ENCODE measurements at places on chromosomes 5 and 9.

DNA sequence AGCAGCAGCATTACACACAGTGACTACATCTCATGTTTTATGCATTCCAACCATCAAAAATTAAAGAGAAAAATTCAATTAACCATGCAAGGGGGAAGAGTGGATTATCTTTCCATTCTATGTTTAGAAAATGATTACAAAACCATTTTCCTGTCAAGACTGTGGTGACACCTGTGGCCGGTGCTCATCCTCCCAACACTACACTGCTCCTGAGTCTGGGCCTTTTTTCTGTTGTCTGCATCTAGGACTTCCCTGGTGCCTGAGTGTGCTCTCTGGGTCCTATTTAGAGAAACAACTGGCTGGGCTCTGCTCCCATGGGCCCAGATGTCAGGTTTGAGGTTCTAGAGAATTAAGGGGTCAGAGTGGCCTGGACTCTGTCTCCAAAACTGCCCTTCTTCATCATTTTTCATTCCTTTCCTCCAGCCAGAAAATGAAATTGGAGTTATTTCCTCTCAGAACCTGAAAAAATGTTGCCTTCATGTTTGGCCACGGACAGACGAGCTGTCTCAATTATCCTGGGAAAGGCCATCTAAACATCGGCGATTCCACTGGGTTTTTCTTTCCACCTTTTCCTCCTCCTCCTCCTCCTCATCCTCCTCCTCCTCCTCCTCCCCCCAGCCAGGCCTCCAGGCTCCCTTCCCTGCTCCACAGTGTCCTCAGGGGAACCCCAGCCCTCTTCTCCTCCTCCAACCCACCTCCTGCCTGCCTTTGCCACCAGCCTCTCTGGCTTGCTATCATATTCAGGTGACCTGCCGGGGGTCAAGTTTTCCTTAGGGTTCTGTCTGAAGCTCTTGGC, 11.4 kb upstream of the ARSI start:
- H3K4me1 ChIP-seq = peaks cover 9% of the 10 kb centered on the region
- no peaks in the 10 kb centered on the region for H3K36me3 ChIP-seq
- no peak overlapping the region for H3K4me3 ChIP-seq
- no peak overlapping the region for H3K27ac ChIP-seq
- H3K27me3 ChIP-seq = no peaks in the 10 kb centered on the region
- DNase-seq = no peak

DNA sequence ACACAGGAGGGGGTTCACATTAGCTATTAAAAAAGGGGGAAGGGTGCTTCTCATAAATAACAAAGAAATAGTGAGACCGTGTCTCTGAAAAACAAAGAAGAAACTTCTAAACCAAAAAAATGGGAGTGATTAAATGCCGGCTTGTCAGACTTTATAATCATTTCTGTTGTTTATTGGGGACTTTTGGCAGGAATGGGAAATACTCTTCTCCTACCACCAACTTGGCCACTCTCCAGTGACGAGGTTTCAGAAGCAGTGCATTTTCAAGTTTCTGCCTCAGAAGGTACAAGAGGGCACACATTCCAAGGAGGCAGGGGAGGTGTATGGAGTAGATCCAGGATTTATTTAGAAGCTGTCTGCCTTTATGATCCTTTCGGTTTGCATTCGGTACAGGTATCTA, 46.2 kb downstream of the LIX1 start:
- H3K4me3 ChIP-seq = no peak overlapping the region
- no peak for DNase-seq
- no peaks in the 10 kb centered on the region for H3K4me1 ChIP-seq
- H3K27ac ChIP-seq = no peak overlapping the region

DNA sequence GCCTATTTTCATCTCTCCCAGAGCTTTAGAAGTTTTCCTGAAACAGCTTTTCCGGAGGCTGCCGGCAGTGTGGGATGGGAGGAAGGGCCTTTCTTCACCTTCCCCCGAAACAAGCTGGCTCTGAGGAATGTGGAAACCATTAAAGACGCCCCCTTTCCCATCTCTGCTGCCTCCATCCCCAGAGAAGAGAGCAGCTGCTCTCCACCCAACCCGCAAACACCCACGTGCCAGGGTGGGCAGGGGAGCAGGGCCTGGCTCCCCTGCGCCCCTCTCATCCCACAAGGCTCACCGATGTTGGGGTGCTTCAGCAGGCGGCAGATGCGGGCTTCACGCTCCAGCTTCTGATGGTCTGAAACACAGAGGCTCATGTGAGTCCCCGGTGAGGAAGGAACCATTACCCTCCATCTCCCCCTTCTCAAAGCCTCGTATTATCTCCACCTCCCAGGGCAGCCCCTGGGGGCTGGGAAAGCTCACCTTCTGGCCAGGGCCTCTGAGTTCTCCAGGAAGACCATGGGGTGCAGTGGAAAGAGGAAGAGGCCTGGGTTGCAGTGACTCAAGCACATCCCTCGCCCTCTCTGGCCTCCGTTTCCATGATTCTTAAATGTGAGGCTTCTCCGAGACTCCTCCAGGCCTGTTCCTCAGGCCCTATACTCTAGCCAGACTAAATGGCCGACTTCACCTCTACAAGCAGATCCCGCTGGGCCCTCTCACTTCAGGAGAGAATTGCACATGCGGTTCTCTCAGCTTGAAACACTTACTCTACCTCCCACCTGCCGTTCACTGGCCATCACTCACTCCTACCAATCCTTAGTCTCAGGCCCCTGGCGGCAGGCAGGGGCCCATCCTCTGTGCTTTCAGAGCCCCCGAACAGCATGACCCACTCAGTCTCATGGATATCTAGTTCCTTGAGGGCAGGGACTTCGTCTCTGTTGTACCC, 24.6 kb downstream of the CAMK2A start:
- H3K36me3 ChIP-seq = no peaks in the 10 kb centered on the region
- no peak overlapping the region for H3K27ac ChIP-seq
- H3K27me3 ChIP-seq = no peaks in the 10 kb centered on the region
- H3K4me1 ChIP-seq = peaks cover 19% of the 10 kb centered on the region

GRCh38 chr9:134858051-134858841, 22.4 kb upstream of the FCN2 start:
- H3K27ac ChIP-seq = no peak overlapping the region
- no peaks in the 10 kb centered on the region for H3K36me3 ChIP-seq
- no peaks in the 10 kb centered on the region for H3K4me1 ChIP-seq
- no peak for DNase-seq

DNA sequence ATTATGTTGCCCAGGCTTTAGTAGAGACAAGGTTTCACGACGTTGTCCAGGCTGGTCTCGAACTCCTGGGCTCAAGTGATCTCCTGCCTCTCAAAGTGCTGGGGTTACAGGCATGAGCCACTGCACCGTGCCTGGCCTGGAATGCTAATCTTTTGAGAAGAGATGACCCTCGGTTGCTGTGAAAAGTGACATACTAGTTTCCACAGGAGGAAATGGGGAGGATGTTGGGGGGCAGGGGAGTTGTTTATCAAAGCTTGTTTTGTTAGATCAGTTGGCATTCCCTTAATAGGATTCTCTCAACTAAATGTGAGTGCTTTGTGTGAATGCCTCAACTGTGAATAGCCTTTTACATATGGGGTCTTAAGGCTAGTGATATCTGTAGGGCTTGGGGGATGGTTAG, 16.4 kb upstream of the MATR3 start:
- no peak for DNase-seq
- H3K4me3 ChIP-seq = no peak overlapping the region
- H3K27me3 ChIP-seq = no peaks in the 10 kb centered on the region
- H3K27ac ChIP-seq = no peak overlapping the region
- peaks cover 8% of the 10 kb centered on the region for H3K4me1 ChIP-seq
- no peaks in the 10 kb centered on the region for H3K36me3 ChIP-seq

GRCh38 chr9:77841739-77842386, 189.7 kb downstream of the GNAQ start:
- no peak for DNase-seq
- no peaks in the 10 kb centered on the region for H3K36me3 ChIP-seq
- H3K4me1 ChIP-seq = peaks cover 39% of the 10 kb centered on the region
- no peak overlapping the region for H3K4me3 ChIP-seq
- H3K27me3 ChIP-seq = no peaks in the 10 kb centered on the region
- H3K27ac ChIP-seq = no peak overlapping the region

- DNase-seq = peak; percentile 47
- H3K27me3 ChIP-seq = no peaks in the 10 kb centered on the region
- peak overlapping the region; percentile 84 for H3K27ac ChIP-seq
- H3K4me3 ChIP-seq = peak overlapping the region; percentile 86
- peaks cover 8% of the 10 kb centered on the region for H3K36me3 ChIP-seq
Measured at GRCh38 chr9:136943291-136944211, 987 bp downstream of the FBXW5 start.

- no peaks in the 10 kb centered on the region for H3K4me1 ChIP-seq
- H3K4me3 ChIP-seq = no peak overlapping the region
- H3K27me3 ChIP-seq = no peaks in the 10 kb centered on the region
- DNase-seq = no peak
- no peak overlapping the region for H3K27ac ChIP-seq
- H3K36me3 ChIP-seq = peaks cover 20% of the 10 kb centered on the region
Measured at GRCh38 chr9:5784526-5785315, 48.2 kb downstream of the ERMP1 start.

DNA sequence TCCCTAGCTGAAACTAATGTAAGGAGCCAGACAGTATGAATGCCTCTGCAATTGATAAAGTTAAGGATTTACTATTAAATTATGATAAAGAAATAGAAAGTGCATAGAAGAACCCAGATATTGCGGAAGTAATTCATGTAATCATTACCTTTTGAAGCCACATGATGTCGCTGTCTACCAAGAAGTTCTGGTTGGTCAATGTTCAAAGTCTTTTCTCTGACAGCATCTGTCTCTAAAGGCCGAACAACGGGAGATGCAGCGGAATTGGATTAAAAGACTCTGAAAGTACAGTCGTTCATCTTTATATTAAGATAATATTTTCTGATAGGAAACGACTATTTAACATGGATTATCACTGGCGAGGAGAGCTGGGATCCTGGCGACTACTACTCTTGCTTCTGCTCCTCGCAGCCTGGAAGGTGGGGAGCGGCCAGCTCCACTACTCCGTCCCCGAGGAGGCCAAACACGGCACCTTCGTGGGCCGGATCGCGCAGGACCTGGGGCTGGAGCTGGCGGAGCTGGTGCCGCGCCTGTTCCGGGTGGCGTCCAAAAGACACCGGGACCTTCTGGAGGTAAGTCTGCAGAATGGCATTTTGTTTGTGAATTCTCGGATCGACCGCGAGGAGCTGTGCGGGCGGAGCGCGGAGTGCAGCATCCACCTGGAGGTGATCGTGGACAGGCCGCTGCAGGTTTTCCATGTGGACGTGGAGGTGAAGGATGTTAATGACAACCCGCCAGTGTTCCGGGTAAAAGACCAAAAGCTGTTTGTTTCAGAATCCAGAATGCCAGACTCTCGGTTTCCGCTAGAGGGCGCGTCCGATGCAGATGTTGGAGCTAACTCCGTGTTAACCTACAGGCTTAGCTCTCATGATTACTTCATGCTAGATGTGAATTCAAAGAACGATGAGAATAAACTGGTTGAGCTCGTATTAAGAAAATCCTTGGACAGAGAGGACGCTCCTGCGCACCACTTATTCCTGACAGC, at the start of gene PCDHA8:
PCDHA8 (plus strand) TSS at position 210 of the 985 bp plus-strand sequence; CDS start at position 345, 135 bp downstream.
- peak; percentile 1 for DNase-seq
- H3K36me3 ChIP-seq = no peaks in the 10 kb centered on the region
- no peak within 1 kb of the TSS for H3K4me3 ChIP-seq
- H3K27me3 ChIP-seq = no peaks in the 10 kb centered on the region

- no peaks in the 10 kb centered on the region for H3K36me3 ChIP-seq
- H3K27me3 ChIP-seq = no peaks in the 10 kb centered on the region
- DNase-seq = no peak
- H3K4me1 ChIP-seq = no peaks in the 10 kb centered on the region
Measured at GRCh38 chr9:119333507-119334229, 35.6 kb downstream of the BRINP1 start.

DNA sequence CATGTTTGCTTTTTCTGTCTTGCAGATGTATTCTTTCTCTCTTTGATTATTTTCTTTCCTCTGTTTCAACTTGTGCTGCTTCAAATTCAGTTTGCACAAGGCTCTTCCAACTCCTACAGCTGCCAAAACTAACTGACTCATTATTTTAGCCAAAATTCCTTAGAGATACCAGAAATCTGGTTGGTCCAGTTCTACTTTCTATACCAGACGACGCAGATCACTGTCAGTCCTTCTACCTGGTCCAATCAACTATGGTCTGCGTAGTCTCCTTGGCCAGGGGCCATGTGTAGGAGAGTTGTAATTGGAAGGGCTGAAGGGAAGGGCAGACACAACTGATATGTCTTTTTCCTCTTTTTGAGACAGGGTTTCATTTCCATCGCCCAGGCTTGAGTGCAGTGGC, 51.9 kb upstream of the JAK2 start:
- no peaks in the 10 kb centered on the region for H3K36me3 ChIP-seq
- DNase-seq = no peak
- no peak overlapping the region for H3K4me3 ChIP-seq
- peaks cover 8% of the 10 kb centered on the region for H3K4me1 ChIP-seq
- H3K27ac ChIP-seq = no peak overlapping the region

GRCh38 chr5:32100691-32101302, 73.3 kb downstream of the GOLPH3 start:
- DNase-seq = no peak
- H3K27me3 ChIP-seq = no peaks in the 10 kb centered on the region
- no peaks in the 10 kb centered on the region for H3K4me1 ChIP-seq

DNA sequence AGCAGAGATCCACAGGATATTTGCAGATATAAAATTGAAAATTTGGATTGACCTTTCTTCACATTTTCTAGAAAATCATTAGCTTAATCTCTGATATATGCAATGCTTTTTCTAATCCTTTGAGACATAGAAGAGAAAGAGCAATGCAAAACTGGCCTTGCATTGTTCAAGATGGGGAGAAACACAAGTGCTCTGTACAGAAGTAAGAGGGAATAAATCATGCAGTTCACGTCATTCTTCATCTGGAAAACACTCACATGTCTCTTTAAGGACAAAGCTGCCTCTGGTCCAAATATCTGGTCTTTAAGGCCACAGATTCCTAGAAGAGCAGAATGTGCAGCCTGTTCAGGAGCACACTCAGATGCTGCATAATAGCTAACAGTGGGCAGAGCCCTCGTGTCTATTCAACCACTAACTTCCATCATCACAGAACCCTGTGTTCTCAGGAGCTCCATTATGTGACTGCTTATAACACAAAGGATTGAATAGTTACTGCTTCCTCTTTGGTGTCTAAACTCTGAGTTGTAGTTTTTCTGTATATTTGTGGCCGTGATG, 277.5 kb downstream of the PLK2 start:
- no peaks in the 10 kb centered on the region for H3K27me3 ChIP-seq
- no peak overlapping the region for H3K27ac ChIP-seq
- no peaks in the 10 kb centered on the region for H3K36me3 ChIP-seq
- H3K4me3 ChIP-seq = no peak overlapping the region
- no peaks in the 10 kb centered on the region for H3K4me1 ChIP-seq

- H3K36me3 ChIP-seq = no peaks in the 10 kb centered on the region
- H3K4me1 ChIP-seq = no peaks in the 10 kb centered on the region
- no peak for DNase-seq
- no peak overlapping the region for H3K27ac ChIP-seq
- no peaks in the 10 kb centered on the region for H3K27me3 ChIP-seq
- H3K4me3 ChIP-seq = no peak overlapping the region
Measured at GRCh38 chr5:119059740-119060255, 11.1 kb upstream of the DMXL1 start.

DNA sequence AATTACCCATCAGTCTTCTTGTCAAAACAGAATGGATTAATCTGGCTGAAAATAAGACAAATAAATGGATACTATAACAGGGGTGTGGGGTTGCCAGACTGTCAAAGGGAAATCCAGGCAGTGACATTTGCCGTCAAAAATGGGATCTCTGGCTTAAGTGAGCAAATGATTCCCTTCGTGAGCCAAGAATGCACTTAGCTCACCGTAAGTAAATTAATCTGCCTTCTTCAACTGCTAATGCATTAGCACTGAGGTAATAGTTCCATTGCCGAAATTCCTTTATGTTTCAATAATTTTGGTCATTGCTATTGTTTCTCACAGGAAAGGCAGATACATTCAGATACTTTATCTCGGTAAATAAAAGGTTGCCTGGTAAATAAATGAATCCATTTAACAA, 377.8 kb downstream of the KIAA0825 start:
- no peaks in the 10 kb centered on the region for H3K36me3 ChIP-seq
- DNase-seq = no peak
- no peak overlapping the region for H3K27ac ChIP-seq
- no peak overlapping the region for H3K4me3 ChIP-seq
- peaks cover 4% of the 10 kb centered on the region for H3K4me1 ChIP-seq
